Mammary epithelial cell (primary cell): ENCODE measurements at places on chromosomes 13 and 19.
A peak's percentile ranks its signal among the peaks of the same experiment; 100 is the strongest.

- no peak for DNase-seq
These were observed 290.8 kb downstream of the FOXO1 start for GRCh38 chr13:40375489-40376171.

- peak; percentile 9 for DNase-seq
These were observed 949 bp downstream of the RAB3A start for GRCh38 chr19:18202778-18203407.

DNA sequence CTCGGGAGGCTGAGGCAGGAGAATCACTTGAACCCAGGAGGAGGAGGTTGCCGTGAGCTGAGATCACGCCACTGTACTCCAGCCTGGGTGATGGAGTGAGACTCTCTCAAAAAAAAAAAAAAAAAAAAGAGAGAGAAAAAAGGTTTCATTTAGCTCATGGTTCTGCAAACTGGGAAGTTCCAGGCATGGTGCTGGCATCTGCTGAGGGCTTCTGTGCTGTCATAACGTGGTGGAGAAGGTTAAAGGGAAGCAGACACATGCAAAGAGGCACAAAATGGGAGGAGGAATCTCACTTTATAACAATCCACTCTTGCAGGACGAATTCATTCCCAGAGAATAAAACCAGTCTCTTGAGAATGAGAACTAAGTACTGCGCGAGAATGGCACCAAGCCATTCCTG lies 34.9 kb upstream of the SIAH3 start:
- DNase-seq = no peak

GRCh38 chr19:44512326-44513298 lies 12.3 kb upstream of the ZNF180 start:
- DNase-seq = peak; percentile 61

- no peak for DNase-seq
These were observed 48.9 kb upstream of the CEACAM21 start for GRCh38 chr19:41527089-41527488.

- DNase-seq = no peak
These were observed 69.8 kb downstream of the KDM4B start for GRCh38 chr19:5038631-5039271.

DNA sequence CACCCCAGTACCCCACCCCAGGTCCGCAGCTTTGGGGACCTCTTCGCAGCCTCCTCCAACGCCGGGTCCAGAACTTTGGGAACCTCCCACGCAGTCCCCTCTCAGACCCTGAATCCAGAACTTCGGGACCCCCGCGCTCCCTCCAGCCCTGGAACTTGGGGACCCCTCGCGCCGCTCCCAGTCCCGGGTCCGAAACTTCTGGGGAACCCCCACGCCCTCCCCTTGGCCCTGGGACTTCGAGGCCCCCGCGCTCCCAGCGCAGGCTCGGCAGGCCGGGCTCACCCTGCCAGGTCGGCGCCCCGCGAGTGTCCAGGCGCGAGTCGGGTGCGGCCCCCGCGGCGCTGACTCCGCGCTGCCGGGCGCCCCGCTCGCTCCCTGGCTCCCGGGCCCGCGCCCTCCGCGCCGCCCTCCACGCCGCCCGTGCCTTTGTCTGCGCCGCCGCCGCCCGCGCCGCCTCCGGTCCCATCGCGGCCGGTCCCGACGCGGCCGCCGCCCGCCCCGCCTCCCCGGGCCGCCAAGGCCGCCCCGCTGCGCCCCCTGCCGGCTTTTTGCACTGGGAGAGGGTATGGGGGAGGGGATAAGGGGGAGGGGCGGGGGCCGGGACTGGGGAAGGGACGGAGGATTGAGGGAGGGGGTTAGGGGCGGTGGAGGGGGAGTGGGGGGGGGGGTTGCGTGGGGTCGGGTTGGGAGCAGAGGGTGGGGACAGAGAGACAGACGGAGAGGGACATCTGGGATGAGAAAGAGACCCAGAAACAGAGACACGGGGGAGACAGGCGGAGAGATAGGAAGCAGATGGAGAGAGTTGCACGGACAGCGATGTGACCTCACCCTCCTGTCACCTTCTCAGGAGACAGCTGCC lies at the start of gene HOMER3:
Gene HOMER3, minus strand, starts transcription at position 449 of the 859 bp plus-strand sequence. CDS start 2,235 bp downstream, outside the sequence.
- DNase-seq = no peak

DNA sequence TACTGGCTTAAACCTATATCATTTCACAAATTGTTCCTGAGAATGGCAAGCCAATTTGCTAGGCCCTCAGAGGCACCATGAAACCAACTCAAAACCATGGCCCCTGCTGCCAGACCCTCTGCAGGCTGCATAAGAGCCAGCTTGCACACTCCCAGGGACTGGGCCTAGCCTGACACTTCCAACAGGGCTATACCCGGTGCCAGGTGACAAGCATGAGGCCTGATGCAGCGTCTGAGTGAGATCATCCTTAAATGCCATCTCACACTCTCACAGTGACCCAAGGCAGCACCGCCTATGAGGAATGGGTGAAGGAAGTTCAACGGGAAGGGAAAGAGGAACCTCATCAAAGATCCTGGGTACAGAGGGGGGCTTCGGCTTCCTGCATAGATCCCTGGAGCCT lies 65.6 kb downstream of the C13orf42 start:
- no peak for DNase-seq

GRCh38 chr13:83065108-83065507 lies 817.2 kb downstream of the SLITRK1 start:
- peak; percentile 45 for DNase-seq

DNA sequence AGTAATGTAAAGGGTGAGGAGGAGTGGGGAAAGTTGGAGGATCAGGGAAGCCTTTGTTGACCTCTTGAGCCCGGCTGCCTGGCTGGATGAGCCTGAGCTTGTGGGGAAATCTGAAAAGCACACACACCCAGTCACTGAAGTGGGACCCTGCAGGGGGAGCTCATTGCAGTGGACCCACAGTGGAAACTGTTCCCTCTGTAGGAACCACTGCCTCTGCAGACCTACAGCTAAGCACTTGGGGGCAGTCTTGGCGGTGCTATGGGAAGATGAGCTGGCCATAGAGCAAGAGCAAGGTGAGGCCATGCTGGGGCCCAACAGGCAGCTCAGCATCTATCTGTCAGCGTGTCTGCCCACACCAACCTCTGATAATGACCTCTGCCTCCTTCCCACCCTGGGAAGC lies 294.8 kb downstream of the TSHZ3 start:
- peak; percentile 43 for DNase-seq

DNA sequence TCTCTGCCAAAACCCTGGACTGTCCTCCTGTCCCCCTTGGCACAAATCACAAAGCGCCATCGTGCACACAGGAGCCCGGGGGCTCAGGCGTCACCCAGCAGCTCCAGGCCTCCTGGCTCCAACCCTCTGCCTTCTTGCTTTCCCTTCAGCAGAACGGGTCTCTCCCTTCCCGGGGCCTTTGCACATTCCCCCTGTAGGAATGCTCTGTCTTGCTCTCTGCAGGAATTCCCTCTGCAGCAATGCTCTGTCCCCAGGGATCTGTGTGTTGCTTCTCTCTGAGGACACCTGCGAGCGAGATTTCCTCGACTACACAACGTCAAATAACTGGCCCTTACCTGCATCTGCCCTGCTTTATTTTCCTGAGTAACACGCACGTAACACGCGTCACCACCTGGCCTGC lies 13.3 kb upstream of the RASA3 start:
- DNase-seq = no peak

DNA sequence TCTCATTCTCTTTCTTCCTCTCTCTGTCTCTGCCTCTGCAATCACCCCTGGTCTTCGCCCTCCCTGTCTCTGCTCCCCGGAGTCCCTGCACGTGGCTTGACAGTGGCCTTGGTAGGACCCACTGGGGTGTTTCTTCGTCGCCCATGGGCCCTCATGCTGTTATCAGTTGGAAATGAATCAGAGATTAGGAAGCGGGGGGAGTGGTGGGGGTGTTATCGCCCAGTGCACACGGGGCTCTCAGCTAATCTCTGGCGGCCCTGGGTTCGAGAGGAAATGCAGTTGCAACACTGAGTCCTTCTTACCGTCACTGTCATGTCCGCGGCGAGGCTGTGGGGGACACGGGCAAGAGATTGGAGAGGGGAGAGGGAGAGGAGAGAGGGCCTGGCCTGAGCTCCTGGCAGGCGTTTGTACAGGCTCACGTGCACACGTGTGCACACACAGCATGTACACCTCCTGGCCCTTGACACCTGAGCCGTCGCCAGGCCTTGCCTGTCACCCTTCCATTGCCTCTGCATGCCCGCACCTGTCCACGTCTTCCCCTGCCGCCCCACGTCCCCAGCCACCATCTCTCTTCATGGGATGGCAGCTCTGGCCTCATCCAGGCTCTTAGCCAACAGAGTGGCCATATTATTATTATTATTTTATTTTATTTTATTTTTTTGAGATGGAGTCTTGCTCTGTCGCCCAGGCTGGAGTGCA lies 37.8 kb upstream of the SLC7A10 start:
- no peak for DNase-seq

DNA sequence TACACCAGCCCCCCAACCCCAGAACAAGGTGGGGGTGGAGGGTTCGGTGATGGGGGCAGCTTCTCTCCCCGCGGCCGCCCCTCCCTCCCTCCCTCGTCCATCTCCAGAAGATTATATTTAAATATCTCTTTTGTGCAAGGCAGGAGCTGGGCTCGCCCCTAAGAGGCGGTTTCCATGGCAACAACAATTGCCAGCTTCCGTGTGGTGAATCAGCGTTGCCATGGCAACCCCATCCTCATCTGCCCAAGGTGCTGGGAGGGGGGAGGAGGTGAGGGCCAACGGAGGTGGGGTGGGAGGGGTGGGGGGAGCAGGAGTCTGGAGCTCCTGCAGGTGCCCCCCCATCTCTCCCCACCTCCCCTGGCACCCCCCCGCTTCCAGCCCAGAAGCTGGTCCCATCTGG lies 46.4 kb downstream of the CELF5 start:
- peak; percentile 48 for DNase-seq

- no peak for DNase-seq
These were observed 915.1 kb downstream of the SLITRK5 start for GRCh38 chr13:88586263-88586662.

DNA sequence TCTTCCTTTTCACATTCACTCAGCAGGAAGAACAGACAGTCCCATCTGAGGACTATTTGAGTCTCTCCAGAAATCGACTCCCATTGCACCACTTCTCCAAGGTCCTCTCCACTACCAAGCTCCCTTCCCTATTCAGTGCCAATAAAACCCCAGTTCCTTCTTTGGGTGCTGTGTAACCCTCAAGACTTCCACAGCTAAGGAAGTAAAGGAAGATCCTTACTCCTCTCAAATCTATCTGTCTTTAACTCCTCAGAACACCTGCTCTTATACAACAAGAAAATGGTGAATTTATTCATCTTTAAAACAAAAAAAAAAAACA lies 29.2 kb upstream of the TM9SF2 start:
- DNase-seq = no peak

- peak; percentile 74 for DNase-seq
These were observed 941 bp downstream of the DUS3L start for GRCh38 chr19:5789886-5790558.

DNA sequence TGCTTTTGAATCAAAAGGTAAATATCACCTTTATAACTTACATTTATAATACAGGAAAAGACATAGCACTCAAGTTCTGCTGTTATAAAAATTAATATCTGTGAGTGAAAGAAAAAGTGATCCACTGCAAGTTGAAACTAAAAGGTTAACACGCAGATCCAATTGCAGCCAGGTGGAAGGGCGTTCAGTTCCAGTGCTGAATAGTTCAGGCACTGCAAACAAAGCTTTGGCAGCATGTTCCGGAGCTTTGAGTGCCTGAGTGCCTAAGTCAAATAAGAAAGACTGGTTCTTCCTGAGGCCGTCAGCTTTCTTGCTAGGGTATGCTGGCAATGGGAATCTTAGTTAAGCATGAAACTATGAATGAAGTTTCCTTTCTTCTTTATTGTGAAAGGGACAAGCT lies 200.3 kb downstream of the LMO7 start:
- DNase-seq = no peak

DNA sequence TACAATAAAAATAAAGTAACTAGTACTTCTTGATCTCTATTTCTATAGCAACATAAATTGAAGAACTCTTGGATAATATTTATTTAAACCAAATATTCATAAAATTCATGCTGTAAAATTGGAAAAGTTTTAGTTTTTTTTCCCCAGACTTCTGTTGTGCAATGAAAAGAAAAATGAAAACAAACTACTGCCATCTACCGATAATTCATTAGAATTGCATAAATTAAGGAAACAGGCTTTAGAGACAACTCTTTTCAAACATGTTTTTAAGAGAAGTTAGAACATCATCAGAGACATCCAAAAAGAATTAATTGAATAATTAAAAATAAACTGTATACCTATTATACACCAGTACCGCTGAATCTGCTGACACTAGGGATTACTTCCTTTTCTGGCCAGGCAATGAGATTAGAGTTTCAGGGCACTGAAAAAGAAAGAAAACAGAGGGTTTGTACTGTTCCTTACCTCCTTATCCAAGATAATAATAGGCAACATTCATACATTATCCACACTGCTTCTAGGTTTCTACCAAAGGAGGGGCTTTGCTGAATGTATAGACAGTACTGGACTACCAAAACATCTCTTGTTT lies 4.9 kb downstream of the CCDC122 start:
- no peak for DNase-seq

DNA sequence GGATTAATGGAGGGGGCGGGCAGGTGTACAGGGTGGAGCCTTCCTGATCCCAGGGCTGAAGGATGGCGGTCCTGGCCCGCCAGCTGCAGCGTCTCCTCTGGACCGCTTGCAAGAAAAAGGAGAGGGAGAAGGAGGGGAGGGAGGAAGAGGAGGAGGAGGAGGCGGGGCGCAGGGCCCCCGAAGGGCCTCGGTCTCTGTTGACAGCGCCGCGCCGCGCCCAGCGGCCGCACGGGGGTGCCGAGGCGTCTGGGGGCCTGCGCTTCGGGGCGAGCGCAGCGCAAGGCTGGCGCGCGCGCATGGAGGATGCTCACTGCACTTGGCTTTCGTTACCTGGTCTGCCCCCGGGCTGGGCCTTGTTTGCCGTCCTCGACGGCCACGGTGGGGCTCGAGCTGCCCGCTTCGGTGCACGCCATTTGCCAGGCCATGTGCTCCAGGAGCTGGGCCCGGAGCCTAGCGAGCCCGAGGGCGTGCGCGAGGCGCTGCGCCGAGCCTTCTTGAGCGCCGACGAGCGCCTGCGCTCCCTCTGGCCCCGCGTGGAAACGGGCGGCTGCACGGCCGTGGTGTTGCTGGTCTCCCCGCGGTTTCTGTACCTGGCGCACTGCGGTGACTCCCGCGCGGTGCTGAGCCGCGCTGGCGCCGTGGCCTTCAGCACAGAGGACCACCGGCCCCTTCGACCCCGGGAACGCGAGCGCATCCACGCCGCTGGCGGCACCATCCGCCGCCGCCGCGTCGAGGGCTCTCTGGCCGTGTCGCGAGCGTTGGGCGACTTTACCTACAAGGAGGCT lies at the start of gene PPM1N:
Gene PPM1N, plus strand, starts transcription at position 33 of the 785 bp plus-strand sequence. Its CDS starts 30 bp downstream, at position 63.
- no peak for DNase-seq

- no peak for DNase-seq
These were observed 49.7 kb downstream of the CRTC1 start for GRCh38 chr19:18733196-18733647.

DNA sequence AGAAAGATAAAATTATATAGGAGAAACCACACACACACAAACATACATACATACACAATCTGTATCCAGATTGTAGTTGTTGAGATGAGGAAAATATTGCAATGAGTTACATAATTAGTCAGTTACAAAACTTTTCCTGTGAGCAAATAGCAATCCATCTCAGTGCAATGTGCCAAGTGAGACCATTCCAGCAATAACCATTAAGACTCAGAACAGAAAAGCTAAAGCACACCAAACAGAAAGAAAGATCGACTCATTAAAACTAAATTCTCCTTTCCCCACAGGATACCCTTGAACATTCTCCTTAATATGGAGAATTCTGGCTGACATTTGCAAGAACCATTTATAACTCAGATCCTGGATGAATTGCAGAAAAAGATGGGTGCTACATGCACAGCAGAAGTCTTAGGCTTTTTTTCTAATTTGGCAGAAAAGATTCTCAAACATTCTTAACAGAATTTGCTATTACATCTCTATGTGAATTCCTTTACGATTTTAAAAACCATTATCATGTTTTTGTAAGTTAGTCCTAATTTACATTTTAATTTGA lies 1341.2 kb upstream of the SPRY2 start:
- DNase-seq = no peak

- DNase-seq = no peak
These were observed 50.2 kb upstream of the KLF2 start for GRCh38 chr19:16274447-16274846.
